H4 (cell line): ENCODE measurements at places on chromosomes 2 and 18. TPM values are rescaled to one million over a fixed set of nuclear protein-coding genes. Genes with fewer than 3 reads are reported as not detected.

GRCh38 chr2:163655667-163656066 lies 80.1 kb downstream of the FIGN start:
- no peak for DNase-seq

GRCh38 chr2:163610817-163611556 lies 124.8 kb downstream of the FIGN start:
- no peak for DNase-seq

GRCh38 chr2:47653902-47654789 lies 128.8 kb upstream of the MSH6 start:
- DNase-seq, result no peak

DNA sequence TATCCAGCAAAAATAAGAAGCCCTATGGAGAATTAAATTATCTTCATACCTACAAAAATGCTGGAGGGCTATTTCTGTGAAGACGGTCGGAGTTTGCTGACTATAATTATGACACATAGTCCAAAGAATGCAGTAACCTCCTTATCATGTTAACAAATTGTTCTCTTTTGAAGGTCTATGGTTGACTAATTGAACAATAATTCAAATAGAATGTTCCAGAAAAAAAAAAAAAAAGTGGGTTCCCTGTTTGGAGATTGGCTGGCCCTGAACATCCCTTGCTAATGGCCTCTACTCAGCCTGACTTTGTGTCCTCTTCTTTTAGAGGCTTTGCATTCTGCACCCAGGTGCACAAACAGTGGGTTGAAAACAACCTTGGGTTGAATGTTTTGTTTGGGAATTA lies 82.8 kb upstream of the CCBE1 start:
- no peak for DNase-seq

- DNase-seq, result peak; percentile 33
Measured at GRCh38 chr2:529424-529823, 147.8 kb downstream of the TMEM18 start.

DNA sequence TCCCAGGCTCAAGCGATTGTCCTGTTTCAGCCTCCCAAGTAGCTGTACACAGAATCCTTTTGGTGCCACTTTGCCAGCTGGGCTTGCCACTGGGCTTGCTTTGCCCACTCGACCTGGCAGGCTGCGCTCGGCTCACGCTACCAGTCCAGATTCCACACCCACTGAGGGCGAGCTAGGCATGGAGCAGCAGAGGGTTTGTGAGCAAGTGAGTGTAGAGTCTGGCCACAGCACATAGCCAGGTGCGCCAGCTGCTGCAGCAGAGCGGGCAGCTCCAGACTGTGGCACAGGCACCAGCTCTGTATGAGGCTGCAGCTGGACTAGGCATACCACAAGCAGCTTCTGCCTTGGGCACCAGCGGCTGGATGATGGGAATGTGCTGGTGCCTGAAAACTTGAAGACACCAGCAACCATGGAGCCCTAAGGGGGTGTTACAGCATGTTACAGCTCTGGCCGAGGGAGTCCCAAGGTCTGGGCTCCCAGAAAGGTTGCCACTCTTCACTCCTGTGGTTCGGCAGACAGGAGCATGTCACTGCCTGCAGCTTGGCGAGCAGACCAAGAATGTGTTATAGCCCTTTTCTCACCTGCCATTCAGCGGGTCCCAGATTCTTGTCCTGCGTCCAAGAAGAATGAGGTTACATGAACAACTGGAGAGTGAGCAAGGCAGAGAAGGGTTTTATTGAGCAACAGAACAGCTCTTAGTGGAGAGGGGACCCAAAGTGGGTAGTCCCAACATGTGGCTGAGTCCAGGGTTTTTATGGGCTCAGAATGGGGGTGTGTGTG lies 12.9 kb downstream of the SMARCAL1 start:
- no peak for DNase-seq

GRCh38 chr18:76589316-76589715 lies 94.3 kb upstream of the ZNF516 start:
- DNase-seq, result no peak

Gene SAG
- total RNA-seq, result not detected in 2 replicates

DNA sequence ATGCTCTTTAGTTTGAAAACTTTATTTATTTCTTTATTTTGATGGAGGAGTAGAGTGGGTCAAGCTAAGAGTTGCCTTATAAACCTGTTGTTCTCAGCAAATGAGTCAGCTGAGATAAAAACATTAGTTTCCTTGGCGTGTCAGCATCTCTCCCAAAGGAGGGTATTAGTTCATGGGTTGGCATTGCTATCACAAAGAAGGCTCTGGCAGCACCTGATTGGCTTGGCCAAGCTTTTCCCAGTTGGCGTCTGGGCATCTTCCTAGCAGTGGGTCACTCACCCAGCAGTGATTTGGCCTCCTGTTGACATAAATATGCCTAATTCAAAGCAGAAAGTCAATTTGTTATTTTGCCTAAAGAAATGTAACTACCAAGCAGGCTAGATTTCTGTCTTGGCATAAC lies 200.7 kb upstream of the TNP1 start:
- no peak for DNase-seq

Gene VSNL1
- total RNA-seq, result 0.12 and 2.1 TPM in 2 replicates

DNA sequence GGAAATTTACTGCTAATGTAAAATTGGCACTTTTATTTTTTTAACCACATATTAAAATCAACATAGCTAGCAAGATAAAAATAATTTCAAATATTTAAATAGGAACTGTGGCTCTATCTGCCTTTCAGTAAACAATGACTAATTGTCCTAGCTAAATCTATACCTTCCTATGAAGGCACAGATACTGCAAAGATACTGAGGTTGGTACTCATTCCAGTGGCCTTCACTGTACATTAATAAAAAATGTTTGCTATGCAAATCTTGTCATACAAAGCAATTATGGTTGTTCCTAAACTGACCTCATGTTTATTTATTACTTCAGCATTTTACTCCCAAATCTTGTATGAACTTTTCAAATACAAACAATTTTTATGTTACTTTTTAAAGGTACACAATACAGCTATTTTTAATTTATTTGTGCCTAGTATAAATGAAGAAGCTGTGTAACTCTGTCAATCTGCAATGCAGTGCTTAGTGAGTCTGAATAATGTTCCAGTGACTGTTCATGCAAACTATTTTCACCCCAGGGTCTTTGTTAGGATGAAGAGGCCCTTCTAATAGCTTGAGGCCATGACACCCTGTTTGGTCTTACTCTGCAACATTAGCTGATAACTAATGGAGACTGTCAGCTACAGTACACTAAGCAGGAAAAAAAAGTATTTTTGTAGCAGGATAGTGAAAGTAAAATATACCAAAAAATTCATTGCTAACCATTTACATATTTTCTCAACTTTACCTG lies 9.3 kb upstream of the ERBB4 start:
- DNase-seq, result no peak

- DNase-seq, result peak; percentile 71
Measured at GRCh38 chr2:71831193-71831577, 316.5 kb downstream of the CYP26B1 start.

Gene ZAP70
- total RNA-seq, result not detected in 2 replicates

DNA sequence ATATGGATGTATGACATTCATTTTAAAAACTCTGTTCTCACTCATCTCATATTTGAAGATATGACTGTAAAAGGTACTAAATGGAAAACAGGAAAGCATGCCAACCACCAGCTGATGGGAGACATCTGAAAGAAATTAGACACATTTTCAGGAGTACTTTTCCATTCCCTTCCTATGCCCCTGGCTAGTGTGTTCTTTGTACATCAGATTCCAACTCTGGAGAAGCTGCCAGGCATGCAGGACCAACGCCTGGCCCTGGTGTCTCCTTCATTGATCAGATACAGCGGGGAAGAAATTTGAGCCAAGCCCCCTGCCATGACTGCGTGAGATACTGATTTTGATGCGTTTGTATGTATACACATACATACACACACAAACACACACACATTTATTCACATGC lies 599.0 kb upstream of the SYT4 start:
- no peak for DNase-seq

Gene C2orf66
- total RNA-seq, result not detected in 2 replicates
